ENCODE measurements at places on chromosomes 3 and 15. TPM values are rescaled to one million over a fixed set of nuclear protein-coding genes. Genes with fewer than 3 reads are reported as not detected.

DNA sequence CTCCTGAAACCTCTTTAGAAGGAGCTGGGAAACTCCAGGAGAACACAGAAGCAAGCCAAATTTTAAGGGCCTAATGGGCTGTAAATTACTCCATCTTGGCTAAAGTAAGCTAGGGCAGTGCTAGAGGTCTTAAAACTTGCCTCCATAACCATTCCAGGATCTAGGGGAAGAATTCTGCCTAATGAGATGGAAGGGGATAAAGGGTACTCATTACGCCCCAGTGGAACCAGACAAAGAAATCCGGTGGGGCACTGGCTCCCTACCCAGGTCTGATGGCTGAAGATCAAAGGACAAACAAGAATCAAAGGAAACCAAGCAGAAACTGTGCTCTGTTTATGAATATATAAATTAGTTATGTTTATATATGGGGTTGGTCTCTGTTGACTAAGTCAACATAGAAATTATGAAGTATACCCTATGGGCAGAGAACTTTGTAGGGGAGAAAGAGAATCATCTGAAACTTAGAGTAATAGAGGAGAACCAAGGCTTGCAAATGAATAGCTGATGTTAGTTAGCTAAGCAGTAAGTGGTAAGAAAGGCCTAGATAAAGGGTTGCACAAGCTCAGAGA lies 57.8 kb downstream of the NCEH1 start:
- H3K27ac ChIP-seq = no peak overlapping the region
- no peaks in the 10 kb centered on the region for H3K36me3 ChIP-seq
- H3K4me3 ChIP-seq = no peak overlapping the region
- H3K27me3 ChIP-seq = no peaks in the 10 kb centered on the region

DNA sequence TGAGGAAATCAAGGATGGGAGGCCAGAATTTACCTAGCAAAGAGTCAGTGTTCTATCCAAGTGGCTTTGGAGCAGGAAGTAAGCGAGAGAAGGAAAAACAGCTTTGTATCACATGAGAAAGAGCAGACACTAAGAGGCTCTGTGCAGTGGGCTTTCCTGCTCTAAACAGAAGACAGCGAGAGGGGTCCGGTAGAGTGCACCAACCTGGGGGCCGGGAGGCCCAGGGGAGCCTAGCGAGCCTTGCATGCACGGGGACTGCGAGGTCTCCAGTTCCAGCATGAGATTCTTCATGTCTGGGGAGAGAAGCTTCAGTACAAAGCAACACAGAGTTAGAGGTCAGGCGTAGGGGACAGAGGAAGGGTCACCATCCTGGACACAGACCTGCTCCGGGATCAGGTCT lies 33.5 kb downstream of the COLQ start:
- H3K27ac ChIP-seq = no peak overlapping the region
- no peak for DNase-seq
- no peak overlapping the region for H3K4me3 ChIP-seq
- peaks cover 13% of the 10 kb centered on the region for H3K36me3 ChIP-seq

The SPCS1 gene
- 82.5 TPM for total RNA-seq

The NPAP1 gene
- total RNA-seq = 0.51 TPM

The PTH1R gene
- 34.3 TPM for total RNA-seq

The RETNLB gene
- not detected for total RNA-seq
